MCF 10A (cell line): ENCODE measurements at places on chromosomes 3 and 15. TPM values are rescaled to one million over a fixed set of nuclear protein-coding genes. Genes with fewer than 3 reads are reported as not detected.

POLQ gene
- 4.1 and 5.8 TPM in 2 replicates for total RNA-seq

HAUS2 gene
- 22.6 and 29.6 TPM in 2 replicates for total RNA-seq

SNX22 gene
- 0.16 and 0.25 TPM in 2 replicates for total RNA-seq

DNA sequence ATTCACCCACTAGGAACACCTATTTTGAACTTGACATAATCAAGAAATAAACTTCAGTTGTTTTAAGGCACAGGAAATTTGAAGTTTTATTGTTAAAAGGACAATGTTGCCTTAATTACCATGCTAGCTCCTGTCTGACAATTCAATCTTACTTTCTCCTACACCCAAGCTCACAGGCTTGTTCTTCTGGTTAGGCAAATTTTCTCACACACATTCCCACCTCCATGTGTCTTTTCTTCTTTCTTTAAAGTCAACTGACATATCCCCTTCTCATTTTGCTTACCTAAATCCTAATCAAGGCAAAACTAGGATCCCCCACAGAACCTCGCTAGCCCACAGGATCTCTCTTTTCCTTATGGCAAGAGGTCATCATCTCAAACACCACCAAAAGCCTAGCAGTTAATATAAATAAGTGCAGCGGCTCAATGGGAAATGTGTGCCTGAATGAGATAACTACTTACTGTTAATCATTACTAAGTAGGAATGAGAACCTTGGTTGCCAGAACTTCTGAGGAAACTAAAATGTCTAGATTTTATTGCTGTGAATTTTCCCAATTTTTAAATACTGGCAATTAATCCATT, 189.3 kb downstream of the PLCH1 start:
- no peak for DNase-seq

DNA sequence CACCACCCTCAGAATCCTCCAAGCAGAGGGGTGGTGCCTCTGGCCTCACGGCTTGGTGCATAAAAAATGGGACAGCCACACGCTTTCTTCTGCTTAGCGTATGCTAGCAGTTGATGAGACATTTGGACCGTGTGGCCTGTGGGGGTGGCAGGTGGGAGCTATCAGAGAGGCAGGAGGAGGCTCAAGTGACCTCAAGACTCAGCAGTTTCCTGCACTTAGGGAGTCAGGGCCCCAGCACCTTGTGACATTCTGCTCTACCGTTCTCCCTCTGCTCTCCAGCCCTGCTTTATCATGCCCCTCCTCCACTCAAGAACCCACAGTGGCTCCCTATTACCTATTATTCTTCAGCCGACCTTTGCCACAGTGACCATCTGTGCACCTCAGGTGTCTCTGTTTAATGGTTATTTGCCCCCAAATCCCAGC, 41.0 kb upstream of the CGNL1 start:
- DNase-seq, result no peak

GRCh38 chr3:8848696-8849131, 79.3 kb upstream of the OXTR start:
- DNase-seq, result no peak

- DNase-seq, result no peak
Observed at GRCh38 chr3:72295276-72295961, 510.5 kb upstream of the PROK2 start.

GRCh38 chr15:63402498-63403253, 21.0 kb upstream of the CA12 start:
- DNase-seq, result peak; percentile 58

- no peak for DNase-seq
Observed at GRCh38 chr15:58736018-58736643, 13.4 kb downstream of the ADAM10 start.

DNA sequence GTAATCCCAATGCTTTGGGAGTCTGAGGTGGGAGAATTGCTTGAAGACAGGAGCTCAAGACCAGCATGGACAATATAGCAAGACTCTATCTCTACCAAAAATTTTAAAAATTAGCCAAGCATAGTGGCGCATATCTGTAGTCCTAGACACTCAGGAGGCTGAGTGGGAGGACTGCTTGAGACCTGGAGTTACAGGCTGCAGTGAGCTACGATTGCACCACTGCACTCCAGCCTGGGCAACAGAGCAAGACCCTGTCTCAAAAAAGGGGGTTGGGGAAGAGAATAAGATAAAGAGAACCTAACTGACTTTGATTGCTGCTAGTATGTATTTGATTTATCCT, 755 bp downstream of the CD200R1 start:
- no peak for DNase-seq

DNA sequence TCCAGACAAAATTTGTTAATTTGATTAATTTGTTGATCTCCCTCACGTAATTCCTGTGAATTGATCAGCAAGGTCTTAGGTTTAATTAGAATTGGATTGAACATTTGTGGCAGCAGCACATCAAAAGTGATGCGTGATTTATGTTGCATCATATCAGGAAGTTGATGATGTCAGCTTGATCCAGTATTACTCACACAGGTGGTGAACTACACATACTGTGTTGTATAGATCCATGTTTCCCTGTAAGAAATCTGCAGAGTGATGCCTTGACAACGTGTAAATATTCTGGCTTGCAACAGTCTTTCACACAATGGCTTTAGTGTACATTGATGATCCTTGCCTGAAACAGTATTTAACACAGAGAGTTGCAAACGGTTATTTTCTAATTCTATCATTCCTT, 200.4 kb downstream of the ADAMTSL3 start:
- DNase-seq, result peak; percentile 78

GRCh38 chr3:133570139-133570936, 3.1 kb upstream of the CDV3 start:
- DNase-seq, result peak; percentile 53

- DNase-seq, result no peak
Observed at GRCh38 chr3:151265866-151266265, 12.5 kb downstream of the P2RY14 start.

DNA sequence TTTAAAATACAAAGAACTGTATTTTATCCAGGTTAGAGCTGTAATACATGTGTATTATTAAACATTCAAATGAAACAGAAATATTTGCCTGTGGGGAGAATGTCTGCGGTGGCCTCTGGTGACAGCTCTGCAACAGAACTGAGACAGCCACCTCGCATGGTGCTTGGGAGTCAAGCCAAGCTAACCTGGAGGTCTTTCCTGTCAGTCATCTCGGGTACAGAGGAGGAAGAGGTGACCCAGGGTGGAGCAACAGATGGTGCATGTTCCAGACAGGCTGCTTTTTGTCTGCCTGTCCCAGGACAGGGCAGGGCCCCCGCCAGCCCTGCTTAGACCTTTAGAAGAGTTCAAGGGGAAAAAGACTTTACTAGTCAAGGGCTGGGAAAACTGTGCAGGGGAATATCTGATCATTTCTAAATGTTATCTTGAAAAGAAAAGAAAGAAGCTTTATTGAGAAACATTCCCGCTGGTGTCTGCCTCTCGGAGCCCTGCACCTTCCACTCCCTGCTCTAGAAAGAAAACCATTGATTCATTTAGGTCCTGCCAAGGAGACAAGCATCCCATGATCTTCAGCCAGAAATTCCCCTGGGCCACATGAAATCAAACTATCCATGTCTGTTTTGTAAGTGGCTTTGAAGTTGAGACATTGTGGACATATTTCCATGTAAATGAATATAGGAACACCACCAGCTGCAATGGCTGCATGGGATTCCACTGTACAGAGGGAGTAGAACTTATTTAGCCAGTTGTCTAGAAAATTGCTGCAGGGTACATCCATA, 5.5 kb upstream of the NR2E3 start:
- DNase-seq, result no peak

GRCh38 chr3:120348065-120348990, 826 bp downstream of the LRRC58 start:
- peak; percentile 13 for DNase-seq

GRCh38 chr3:142086581-142087090, 62.7 kb downstream of the TFDP2 start:
- DNase-seq, result no peak

GRCh38 chr3:14393440-14394106, 8.8 kb upstream of the SLC6A6 start:
- DNase-seq, result no peak

DNA sequence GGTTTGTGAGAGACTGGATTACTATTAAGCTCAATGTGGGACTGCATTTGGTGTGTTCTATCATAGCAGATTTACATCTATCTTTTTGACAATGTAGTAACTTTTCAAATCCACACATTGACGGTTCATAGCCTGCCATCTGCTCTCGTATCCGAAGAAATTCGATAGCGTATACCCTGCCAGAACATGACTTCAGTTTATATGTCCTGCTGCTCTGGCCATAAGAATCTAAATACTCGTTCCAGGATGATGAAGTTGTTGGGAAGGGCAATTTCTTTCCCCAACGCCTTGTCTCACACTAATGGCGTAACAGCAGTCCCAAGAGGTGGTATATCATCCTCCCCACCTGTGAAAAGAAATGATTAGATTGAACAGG, 180.0 kb downstream of the LSAMP start:
- no peak for DNase-seq

GRCh38 chr3:107432013-107432515, 54.8 kb downstream of the CCDC54 start:
- peak; percentile 36 for DNase-seq

GRCh38 chr3:124258057-124258500, 266.2 kb upstream of the ROPN1 start:
- DNase-seq, result no peak

DNA sequence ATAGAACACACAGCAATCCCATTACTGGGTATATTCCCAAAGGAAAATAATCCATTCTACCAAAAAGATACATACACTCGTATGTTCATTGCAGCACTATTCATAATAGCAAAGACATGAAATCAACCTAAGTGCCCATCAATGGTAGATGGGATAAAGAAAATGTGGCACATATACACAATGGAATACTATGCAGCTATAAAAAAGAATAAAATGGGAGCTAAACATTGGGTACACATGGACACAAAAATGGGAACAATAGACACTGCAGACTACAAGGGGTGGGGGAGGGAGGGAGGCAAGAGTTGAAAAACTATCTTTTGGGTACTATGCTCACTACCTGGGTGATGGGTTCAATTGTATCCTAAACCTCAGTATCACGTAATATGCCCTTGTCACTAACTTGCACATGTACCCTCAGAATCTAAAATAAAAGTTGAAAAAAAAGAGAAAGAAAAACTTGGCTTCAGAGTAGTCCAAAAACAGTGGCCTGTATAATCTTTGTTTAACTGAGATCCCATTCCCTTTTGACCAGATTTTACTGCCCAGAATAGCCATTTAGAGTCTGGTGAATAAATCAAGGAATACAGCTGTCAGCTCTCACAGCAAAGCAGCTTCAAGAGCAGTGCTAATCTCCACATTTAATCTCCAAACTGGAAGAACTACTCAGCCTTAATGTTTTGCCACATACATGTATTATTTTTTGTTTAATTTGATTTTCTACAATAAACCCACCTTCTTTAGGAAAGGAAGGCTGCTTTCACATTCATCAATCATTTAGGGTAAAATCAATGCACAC, 54.5 kb upstream of the XRN1 start:
- DNase-seq, result no peak

DNA sequence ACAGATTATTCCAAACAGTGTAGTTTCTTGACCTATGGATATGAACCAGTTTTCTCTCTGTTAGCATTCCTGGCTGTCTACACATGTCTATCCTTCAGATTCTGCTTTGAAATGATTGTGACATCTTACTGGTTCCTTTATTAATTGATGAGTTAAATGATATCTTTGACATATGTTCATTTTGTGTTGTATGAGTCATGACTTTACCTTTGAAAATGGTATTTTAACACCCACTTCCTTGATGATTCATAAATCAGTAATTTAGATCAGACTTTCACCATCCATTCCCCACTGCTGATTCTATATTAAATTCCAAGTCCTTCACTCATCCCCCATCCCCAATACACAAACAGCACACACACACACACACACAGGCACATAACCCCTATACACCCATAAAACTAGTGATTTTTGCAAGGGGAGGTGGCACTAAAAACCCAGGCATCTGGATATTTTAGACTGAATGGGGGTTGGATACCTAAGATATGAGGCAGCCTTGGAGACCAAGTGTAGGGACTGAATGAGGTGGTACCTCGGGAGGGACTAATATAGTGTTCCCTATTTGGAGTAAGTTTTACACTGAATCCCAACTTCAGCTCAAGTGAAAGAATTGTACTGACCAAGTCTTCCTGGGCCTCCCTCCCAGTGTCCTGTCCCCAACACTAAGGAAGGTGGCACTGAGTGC, 9.7 kb downstream of the CCK start:
- DNase-seq, result peak; percentile 58
